PC-3 (cell line): ENCODE measurements at places on chromosomes 4 and X. TPM values are rescaled to one million over a fixed set of nuclear protein-coding genes. Genes with fewer than 3 reads are reported as not detected.

The IL15 gene
- total RNA-seq = 7.1 and 9.3 TPM in 2 replicates

DNA sequence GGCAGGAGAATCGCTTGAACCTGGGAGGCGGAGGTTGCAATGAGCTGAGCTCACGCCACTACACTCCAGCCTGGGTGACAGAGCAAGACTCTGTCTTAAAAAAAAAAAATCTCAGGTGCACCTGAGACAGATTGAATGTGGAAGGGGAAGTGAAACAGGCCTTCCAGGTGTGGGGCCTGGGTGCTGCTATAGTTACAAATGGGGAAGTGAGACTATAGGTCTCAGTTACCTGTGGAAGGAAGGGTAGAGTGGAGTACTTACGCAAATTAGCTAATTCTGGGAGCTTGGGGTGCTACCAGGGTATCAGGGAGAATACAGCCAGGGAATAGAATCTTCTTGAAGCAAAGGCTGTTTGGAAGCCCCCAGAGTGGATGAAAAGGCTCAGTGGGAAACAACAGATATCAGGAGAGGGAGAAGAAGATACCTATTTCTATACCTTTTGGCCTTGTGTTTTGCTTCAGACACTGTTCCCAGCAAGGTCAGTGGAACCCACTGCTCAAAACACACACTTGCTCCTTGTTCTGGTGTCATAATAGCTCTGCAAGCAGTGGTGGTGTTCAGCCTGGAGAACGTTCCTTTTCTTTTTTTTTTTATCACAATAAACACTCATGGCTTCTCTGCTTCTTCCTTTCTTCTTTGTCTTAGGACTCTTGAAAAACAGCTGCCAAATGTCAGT lies 7.0 kb downstream of the CD38 start:
- no peak for DNase-seq
- H3K27me3 ChIP-seq = no peaks in the 10 kb centered on the region
- no peak overlapping the region for H3K4me3 ChIP-seq
- no peaks in the 10 kb centered on the region for H3K4me1 ChIP-seq
- H3K36me3 ChIP-seq = no peaks in the 10 kb centered on the region

DNA sequence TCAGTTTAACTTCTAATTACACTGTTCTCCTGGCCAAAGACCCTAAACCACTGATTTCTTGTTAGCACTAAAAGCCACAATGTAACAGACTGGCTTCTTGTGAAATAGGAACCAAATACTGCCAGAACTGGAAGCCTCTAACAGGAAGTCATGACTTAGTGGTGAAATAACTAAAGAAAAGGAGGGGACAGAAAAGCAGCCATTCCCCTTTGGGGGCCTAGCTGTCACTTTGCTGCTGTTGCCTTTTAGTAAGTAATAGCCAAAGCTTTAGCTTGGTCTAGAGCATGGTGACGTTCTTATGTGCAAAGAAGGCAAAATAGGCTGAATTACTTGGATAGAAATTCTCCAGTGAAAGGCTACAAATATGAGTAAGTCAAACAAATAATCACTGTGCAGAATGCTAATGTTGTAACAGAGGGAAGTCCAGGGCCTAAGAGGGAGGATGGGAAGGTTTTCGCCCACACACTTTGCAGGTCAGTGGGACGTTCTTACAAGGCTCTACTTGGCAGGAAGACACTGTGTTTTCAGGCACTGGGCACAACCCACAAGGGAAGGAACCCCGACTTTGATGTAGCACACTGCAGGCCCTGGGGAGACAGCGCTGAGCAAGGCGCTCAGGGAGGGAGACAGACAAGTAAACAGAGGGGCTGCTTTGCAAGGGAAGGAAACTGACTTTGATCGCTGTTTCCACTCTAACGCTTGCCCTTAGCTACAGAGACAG lies 16.7 kb downstream of the GAB3 start:
- H3K4me3 ChIP-seq = no peak overlapping the region
- H3K36me3 ChIP-seq = no peaks in the 10 kb centered on the region
- peak overlapping the region; percentile 92 for H3K27ac ChIP-seq
- peak; percentile 43 for DNase-seq
- H3K4me1 ChIP-seq = peaks cover 56% of the 10 kb centered on the region

The SOX3 gene
- not detected in 2 replicates for total RNA-seq

The COX18 gene
- total RNA-seq = 32.8 and 40.0 TPM in 2 replicates

- no peaks in the 10 kb centered on the region for H3K27me3 ChIP-seq
- H3K4me1 ChIP-seq = peaks cover 9% of the 10 kb centered on the region
- no peak overlapping the region for H3K4me3 ChIP-seq
- peaks cover 80% of the 10 kb centered on the region for H3K36me3 ChIP-seq
- no peak overlapping the region for H3K27ac ChIP-seq
These were observed 11.3 kb downstream of the UBA1 start for GRCh38 chrX:47204970-47205369.

- no peak overlapping the region for H3K4me3 ChIP-seq
- DNase-seq = no peak
- H3K27me3 ChIP-seq = no peaks in the 10 kb centered on the region
- no peak overlapping the region for H3K27ac ChIP-seq
- peaks cover 12% of the 10 kb centered on the region for H3K4me1 ChIP-seq
- H3K36me3 ChIP-seq = no peaks in the 10 kb centered on the region; the same call in 1 of the 2 replicates
These were observed 132.7 kb downstream of the TMEM164 start for GRCh38 chrX:110135618-110136017.

The NDP gene
- 1.6 and 4.4 TPM in 2 replicates for total RNA-seq

DNA sequence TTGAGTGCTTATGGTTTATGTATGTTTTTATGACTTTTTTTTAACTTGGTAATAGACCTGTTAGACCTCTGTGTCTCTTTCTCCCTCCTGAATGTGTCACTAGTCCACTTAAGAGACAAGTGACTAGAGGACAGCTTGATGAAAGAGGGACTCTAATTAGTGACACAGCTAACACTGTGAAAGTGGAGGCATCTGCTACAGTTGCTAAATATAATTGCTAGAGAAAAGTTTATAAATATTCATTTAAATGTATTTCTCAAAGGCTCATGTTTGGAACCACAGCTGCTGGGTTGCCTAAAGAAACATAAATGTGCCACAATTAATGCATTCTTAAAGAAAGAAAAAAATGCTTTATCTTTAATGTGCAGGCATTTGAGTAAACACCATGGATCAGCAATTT lies 176.4 kb downstream of the FRMPD4 start:
- H3K4me1 ChIP-seq = peaks cover 12% of the 10 kb centered on the region
- no peak overlapping the region for H3K4me3 ChIP-seq
- H3K36me3 ChIP-seq = no peaks in the 10 kb centered on the region
- H3K27me3 ChIP-seq = no peaks in the 10 kb centered on the region
- H3K27ac ChIP-seq = no peak overlapping the region

The STPG2 gene
- total RNA-seq = 0.40 TPM in 1 of 2 replicates, not detected in the other

- H3K27ac ChIP-seq = no peak overlapping the region
- H3K4me1 ChIP-seq = no peaks in the 10 kb centered on the region
- no peak overlapping the region for H3K4me3 ChIP-seq
- no peaks in the 10 kb centered on the region for H3K36me3 ChIP-seq
These were observed 67.3 kb downstream of the PSAPL1 start for GRCh38 chr4:7367406-7367805.
